ENCODE measurements at places on chromosomes 1 and 21.

GRCh38 chr1:210441028-210441427 lies 112.3 kb downstream of the HHAT start:
- no peak for DNase-seq

- DNase-seq, result no peak
Measured at GRCh38 chr1:16116002-16116401, 39.9 kb downstream of the EPHA2 start.

GRCh38 chr1:101907264-101907663 lies 89.5 kb downstream of the OLFM3 start:
- DNase-seq, result no peak

DNA sequence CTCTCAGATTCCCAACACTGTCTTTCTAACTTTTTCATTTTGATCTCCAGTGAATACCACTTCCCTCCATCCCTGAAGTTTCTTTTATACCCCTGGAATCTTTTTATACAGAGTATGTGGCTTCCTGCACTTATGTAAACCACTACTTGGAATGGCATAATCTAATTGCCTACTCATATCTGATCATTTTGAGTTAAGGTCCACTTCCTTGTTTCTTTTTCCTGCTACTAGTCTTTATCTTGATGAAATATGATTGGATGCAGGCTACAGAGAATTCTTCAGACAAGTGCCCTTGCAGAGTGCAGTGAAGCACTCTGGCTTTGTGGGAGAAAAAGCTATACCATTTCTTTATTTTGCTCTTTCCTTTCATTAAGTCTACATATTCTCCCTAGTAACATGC lies 325.3 kb upstream of the ADAMTS5 start:
- no peak for DNase-seq

DNA sequence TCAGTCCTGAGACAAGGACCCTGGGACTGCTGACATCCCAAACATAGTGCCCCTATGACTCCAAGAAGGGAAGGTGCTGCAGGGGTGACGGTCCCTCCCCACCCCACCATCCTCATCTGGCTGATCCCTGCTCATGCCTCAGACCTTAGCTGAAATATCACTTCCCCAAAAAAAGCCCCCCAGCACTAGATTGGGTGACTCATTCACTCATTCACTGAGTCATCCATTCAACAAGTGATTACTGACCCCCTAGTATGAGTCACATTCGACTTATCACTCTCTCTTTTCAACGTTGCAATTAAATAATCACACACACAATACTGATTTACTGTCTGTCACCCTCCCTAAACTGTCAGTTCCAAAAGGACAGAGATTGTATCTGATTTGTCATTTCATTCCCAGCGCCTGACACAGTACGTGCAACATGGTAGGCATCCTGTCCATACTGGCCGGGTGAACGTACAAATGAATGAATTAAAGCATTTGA lies 48.6 kb downstream of the HIVEP3 start:
- no peak for DNase-seq

- DNase-seq, result no peak
Measured at GRCh38 chr1:244821134-244821533, 14.3 kb upstream of the COX20 start.

- no peak for DNase-seq
Measured at GRCh38 chr1:64895500-64895899, 70.8 kb downstream of the JAK1 start.

GRCh38 chr1:234527346-234527745 lies 48.4 kb upstream of the TARBP1 start:
- no peak for DNase-seq

- no peak for DNase-seq
Measured at GRCh38 chr1:89908672-89909436, 86.1 kb upstream of the ZNF326 start.

DNA sequence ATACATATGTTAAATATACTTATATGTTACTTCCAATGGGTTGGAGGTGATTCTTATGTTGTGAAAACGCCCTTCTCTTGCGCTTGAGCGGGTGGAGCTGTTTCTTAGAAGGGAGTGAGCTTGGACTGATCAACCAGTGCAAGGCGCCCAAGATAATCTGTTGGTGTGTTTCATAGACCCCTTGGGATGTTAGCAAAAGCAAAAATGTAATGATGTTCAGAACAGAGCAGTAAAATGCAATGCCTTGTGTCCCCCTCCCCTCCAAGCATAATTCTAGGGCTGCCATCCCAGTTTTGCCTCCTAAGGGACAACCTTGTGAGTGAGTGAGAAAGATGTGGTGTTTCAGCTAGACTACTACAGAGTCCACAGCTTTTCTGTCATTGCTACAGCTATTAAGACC lies 6.2 kb upstream of the CD34 start:
- no peak for DNase-seq

GRCh38 chr1:225644666-225645065 lies 8.3 kb downstream of the ENAH start:
- no peak for DNase-seq

- no peak for DNase-seq
Measured at GRCh38 chr1:183636334-183636682, 725 bp upstream of the ARPC5 start.

Data from activated naive CD8-positive, alpha-beta T cell treated with anti-CD3 and anti-CD28 coated beads, Interleukin-2, amount 50 U/mL, for 16 hours (primary cell).